ENCODE measurements at places on chromosomes 3 and 15.

DNA sequence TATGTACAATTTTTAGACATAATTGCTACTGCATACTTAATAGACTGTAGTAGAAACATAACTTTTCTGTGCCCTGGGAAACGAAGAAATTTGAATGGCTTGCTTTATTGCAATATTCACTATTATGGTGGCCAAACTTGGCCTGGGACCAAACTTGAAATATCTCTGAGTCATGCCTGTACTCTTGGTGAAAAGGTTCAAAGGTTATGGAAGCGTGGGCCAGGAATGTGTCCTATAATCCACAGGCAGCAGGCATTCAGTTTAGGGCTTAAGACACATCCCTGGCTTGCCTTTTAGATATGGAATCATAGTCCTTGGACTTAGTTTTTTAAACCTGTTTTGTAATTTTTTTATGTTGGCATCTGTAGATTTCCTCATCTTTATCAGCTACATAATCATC lies 124.3 kb downstream of the LRIG1 start:
- DNase-seq: no peak

DNA sequence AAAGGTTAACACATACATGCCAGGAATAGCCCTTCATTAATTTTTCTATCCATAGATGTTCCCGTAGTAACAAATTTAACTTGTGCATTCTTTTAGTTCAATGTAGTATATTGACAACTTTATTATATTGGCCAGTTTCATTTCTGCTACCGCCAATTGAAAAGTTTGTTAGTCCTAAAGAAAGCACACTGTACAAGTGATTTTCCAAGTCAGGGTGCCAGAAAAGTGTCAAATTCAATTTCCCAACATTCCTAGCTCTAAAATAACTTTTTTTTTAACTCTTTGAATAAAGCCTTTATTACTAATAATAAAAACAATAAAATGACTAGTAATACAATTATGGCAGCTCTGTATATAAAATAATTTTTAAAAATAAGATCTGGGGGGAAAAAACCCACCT lies 68.9 kb downstream of the IMPG2 start:
- no peak for DNase-seq

- no peak for DNase-seq
These were observed 29.7 kb downstream of the SUCLG2 start for GRCh38 chr3:67624687-67625086.

GRCh38 chr3:106086636-106087035 lies 217.8 kb upstream of the CBLB start:
- no peak for DNase-seq

GRCh38 chr3:98710067-98710659 lies 53.0 kb upstream of the ST3GAL6 start:
- DNase-seq: no peak

DNA sequence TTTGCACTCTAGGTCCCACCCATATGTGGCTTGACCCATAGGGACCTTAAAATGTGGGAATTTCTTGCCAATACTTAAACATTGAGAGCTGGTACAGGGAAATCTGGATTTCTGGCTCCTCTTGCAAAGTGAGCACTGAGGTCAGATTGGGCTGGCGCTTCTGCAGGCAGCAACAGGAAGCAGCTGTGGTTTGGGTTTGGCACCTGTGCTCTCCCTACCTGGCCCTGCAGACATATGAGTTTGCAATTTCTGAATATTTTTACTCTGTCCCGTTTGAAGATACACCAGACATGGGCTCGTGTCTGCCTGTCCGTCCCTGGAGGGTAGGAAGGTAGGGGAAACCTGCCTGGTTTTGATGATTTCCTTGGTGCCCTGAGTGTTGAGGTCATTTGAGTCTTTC lies 74.8 kb upstream of the SEC13 start:
- DNase-seq: peak; percentile 24

GRCh38 chr15:77577366-77577950 lies 55.3 kb downstream of the LINGO1 start:
- no peak for DNase-seq

DNA sequence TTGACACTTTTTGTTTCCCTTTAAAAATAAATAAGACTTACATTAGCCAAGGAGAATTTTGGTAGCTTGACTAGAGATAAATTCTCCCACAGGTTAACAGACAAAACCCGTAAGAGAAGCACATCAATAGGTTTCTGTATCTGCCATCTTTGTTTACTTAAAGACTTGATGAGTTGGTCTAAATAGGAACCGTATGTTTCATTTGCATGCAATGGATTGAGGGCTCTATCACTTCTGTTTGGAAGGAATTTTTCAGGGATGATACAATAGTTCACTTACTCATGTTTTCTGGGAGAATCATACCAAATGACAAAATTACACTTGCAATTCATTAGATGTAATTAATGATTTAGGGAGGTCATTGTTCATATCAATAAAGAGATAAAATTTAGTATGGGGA lies 631.5 kb upstream of the NR2F2 start:
- no peak for DNase-seq
